Left renal cortex interstitium (tissue), 4 donors: ENCODE measurements at places on chromosomes 2 and 18. TPM values are rescaled to one million over a fixed set of nuclear protein-coding genes. Genes with fewer than 3 reads are reported as not detected.

DNA sequence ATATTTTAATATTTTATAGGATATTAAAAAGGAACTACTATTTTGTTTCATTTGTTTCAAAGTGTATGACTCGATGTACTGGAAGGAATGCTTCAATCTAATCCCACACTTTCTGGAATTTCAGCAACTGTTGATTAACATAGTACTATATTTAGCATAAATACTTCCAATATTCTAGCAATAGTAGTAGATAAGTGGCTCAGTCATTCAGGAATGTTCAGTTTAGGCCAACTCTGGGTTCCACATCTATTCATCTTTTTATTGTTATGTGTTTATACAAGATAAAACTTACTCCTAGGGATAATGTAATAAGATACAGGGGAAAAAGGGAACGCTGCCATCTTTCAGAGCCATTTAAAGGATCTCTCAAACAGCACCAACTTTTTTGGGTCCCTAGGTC lies 22.3 kb upstream of the ORC2 start:
- no peak for DNase-seq

GRCh38 chr2:111066062-111066593 lies 54.6 kb upstream of the BCL2L11 start:
- no peak for DNase-seq

The FOXI3 gene
- polyA plus RNA-seq: 0.17 TPM

DNA sequence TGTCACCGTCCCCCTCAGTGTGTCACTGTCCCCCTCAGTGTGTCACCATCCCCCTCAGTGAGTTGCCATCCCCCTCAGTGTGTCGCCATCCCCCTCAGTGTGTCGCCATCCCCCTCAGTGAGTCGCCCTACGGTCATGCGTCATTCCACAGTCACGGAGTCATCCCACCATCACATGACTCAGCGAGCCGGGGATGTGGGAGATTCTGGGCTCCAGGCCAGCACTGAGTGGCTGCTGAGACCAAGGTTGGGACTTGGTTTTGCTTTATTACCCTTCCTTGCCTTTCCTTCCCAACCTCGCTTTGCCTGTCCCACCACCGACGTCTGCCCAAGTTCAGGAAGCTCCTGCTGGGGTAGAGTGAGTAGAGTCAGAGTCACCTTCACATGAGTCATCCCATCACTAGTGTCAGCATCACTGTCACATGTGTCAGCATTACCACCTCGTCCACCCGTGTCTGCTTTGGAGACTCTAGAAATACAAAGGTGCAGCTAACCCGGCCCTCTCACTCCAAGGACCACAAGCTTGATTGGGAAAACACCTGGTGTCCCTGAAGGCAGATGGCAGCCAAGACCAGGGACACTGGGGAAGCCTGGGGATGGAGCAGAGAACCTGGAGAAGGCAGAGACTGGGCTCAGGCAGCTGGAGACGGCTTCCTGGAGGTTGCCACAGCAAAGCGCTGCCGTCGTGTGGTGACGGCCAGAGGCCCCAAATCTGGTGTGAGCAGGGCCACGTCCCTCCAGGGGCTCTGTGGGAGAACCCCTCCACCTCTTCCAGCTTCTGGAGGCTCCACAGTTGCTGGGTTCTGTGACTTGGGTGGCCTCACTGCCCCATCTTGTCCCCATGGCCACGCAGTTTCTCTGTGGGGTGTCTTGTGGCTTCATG lies 485.2 kb upstream of the SALL3 start:
- DNase-seq: no peak

The HOXD1 gene
- polyA plus RNA-seq: 9.5 TPM

The SKA1 gene
- 5.8 TPM for polyA plus RNA-seq

The CPO gene
- polyA plus RNA-seq: 2.0 TPM

The SPP2 gene
- polyA plus RNA-seq: not detected

DNA sequence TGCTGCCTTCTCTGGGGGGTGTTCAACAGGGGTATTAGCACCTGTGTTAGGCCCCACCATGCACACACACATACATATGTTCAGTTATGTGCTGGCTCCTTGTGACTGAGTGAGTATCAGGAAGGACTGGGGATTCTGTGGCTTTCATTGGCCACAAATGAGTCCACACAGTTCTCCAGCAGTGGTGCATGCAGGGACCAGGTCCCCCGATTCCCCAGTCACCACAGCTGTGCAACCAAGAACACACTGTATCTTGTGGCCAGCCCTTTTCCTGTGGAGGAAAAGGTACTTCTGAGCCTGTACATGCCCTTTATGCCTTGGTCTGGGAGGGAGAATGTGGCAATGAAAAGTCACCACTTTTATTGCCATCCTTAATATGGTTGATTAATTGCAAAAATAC lies 74.9 kb upstream of the KLF7 start:
- no peak for DNase-seq

The RND3 gene
- polyA plus RNA-seq: 47.9 TPM

DNA sequence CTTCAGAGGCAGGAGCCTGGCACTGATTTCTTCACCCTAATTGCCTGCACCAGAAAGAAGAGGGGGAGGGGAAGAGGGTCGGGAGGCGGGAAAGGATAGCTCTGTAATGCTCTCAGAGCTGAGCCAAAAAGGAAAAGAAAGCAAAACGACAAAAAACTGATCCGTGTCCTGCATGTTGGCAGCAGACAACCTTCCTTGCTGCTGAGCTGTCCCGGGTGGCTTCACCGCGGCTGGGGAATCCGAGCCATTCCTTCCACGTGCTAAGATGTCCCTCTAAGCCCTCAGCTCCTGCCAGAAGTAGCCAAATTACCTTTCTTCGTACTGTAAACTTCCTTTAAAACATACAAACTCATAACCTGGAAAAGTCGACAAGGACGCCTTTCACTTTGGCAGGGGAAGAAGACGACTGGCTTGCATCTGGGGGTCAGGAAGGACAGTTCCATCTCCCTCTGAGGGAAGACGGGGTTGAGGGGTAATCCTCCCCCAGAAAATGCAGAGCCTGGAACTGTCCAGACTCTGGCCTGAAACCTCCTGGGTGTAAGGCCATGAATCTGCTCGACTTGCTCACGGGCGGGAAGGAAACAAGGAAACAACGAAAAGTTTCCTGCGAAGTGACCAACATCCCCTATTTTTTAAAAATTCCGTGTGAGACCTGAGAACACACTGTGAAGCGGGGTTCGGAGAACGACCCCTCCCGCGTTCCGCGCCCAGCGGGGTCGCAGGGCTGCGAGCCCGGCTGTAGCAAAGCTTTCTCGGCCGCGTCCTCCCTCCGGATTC lies 7.7 kb downstream of the OTX1 start:
- DNase-seq: no peak

DNA sequence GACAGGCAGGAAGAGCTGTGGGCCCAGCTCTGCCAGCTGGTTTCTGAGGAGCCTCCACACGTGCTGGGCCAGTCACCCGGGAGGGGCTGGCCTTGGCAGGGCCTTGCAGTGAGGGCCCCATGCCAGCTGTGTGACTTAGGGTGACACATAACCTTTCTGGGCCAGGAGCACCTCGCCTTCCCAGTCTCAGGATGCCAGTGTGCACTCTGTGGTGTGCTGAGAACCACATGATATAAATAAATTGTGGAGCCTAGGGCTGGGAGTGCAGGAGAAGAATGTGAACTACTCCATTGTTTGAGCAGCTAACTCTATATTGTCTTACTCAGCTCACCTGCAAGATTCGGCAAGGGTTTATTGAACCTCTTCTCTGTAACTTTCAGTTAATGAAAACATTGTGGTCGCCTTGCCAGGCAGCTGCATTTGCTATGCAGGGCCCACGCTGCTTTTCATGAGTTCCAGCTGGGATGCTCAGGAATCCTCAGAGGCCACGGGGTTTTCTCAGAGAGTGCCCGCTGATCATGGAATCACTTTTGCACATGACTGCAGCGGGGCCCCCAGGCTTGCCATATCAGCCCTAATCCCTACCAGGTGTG lies 222.3 kb downstream of the SH3RF3 start:
- no peak for DNase-seq

The MC5R gene
- 0.64 TPM for polyA plus RNA-seq

- DNase-seq: no peak
These were observed 9.2 kb downstream of the OXER1 start for GRCh38 chr2:42754776-42755140.

The VIT gene
- 0.10 TPM for polyA plus RNA-seq

The OBSL1 gene
- polyA plus RNA-seq: 127 TPM

DNA sequence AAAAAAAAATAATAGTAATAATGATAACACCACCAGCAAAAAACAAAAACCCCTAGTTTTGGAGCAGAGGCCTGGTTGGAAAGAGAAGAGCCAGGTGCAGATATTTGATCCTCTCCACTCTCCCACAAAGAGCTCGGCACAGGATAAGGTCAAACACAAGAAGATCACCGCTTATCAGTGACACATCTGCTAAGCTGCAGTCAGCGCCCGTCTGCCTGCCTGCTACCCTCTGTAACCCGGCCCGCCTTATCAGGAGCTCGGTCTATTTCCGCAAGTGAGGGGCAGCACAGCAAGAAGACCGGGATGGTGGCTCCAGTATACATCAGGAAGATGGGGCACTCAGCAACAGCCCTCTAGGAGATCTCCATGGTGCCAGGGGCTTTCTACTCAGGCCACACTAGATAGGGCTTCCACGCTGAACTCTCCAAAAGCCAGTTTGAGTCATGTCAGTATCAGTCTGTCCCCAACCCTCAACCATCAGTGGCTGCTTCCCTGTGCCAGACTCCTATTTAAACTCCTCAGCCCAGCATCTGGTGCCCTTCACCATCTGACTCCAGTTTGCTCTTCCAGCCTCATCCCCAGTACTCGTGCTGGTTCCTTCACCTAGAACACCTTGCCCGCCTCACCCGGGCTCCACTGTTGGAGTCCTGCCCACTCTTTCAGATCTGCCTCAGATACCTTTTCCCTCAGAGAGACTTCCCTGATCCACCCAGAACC lies 67.3 kb upstream of the PPP1CB start:
- DNase-seq: no peak

DNA sequence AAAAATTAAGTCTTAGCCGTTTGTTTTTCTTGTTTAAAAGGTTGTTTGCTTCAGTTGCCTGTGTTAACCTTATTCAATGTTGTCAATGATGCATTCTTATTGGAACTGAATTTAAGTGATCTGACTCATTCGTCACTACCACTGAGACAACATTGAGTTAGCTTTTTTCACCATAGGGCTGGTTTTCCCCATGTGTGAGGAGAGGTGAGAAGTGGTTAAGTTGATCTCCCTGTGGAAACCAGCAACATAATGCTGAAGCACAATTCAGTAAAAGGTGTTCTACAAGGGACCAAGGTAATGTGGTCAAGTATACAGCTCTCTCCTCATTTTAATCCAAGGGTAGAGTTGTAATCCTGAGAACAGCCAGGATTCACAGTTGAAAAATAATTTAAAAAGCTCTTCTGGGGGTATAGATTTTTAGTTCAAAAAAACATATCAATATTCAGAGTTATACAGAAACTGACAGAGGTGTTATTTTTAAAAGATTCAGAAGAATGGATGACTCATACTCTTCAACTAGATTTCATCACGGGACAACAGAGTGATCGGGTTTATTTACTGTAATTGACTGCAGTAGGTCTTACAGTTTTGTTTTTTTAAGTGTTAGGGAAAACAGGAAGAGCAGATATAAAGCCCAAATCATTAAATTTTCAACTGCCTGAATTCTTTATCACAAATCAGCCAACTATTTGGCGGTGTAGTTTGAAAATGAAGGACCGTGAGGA lies 12.6 kb downstream of the NOP58 start:
- DNase-seq: no peak

DNA sequence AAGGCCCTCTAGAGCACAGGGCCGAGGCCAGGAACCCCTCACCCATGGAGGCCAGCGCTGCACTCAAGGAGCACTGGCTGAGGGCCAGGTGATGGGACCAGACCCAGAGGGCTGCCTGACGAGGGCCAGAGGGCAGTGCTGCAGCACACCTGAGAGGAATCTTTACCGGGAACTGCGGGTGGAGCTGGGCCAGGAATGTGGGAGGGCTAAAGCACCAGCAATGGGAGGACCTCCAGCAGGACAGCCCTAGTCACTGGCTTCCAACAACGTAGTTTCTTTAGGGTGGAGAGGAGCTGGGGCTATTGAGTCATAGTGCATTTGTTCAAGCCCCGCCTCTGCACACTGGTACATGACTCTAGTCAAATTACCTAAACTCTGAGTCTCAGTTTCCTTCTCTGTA lies 143.4 kb downstream of the TMEM17 start:
- no peak for DNase-seq

The CFC1 gene
- polyA plus RNA-seq: not detected

DNA sequence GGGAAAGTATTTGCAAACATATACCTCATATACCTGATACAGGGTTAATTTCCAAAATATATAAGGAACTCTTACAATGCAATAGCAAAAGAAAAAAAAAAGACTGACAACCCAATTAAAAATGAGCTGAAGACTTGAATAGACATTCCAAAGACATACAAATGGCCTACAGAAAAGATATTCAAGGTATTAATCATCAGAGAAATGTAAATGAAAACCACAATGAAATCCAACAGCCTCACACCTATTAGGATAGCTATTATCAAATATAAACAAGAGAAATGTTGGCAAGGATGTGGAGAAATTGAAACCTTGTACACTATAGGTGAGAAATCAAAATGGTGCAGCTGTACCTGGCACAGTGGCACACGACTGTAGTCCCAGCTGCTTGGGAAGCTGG lies 25.7 kb downstream of the NR4A2 start:
- DNase-seq: no peak

GRCh38 chr18:60898111-60898510 lies 435.1 kb upstream of the CDH20 start:
- DNase-seq: no peak

The DNAJC5G gene
- 1.1 TPM for polyA plus RNA-seq

DNA sequence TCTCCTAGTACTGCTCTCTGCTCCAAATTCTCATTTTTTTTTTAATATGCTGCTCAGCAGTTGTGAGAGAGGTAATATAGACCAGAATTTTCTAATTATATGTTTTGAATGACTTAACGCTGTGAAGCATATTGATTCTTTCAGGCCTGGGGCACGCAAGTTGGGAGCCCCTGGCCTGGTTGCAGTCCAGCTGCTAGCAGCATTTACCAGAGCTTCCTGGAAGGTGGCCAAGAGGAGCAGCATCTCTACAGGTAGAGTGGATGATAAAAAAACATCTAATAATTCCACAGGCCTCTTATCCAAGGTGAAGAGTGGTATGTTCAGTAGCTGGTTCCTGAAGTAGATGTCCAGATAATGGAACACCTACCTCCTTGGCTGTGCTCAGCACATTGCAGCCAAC lies 7.3 kb upstream of the UGP2 start:
- DNase-seq: no peak

GRCh38 chr18:25080211-25080610 lies 271.8 kb downstream of the ZNF521 start:
- DNase-seq: no peak

GRCh38 chr2:240149943-240150784 lies 9.7 kb upstream of the OTOS start:
- DNase-seq: no peak

The FLACC1 gene
- polyA plus RNA-seq: 0.48 TPM
